ENCODE measurements at places on chromosomes 6 and 20.
A peak's percentile ranks its signal among the peaks of the same experiment; 100 is the strongest.

DNA sequence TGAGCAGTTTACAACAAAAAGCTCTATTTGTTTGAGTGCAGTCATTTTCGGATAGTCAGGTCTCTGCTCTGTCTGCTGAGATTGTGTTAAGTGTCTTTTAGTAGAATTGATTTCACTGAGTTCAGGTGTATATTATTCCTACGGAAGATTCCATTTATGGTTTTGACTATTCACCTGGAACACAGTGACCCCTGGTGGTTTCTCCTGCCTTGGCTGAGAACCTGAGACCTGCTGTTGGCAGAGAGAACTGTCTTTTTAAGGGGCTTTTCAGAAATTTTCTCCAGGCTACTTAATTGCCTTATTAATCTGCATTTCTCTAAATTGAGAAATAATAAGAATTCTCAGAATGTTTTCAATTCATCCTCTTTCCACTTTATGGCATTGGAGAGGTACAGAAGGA is 508.0 kb downstream of the TBC1D32 start:
- DNase-seq, result peak; percentile 25

- DNase-seq, result no peak
Observed at GRCh38 chr6:23529902-23530301, 596.1 kb upstream of the NRSN1 start.

DNA sequence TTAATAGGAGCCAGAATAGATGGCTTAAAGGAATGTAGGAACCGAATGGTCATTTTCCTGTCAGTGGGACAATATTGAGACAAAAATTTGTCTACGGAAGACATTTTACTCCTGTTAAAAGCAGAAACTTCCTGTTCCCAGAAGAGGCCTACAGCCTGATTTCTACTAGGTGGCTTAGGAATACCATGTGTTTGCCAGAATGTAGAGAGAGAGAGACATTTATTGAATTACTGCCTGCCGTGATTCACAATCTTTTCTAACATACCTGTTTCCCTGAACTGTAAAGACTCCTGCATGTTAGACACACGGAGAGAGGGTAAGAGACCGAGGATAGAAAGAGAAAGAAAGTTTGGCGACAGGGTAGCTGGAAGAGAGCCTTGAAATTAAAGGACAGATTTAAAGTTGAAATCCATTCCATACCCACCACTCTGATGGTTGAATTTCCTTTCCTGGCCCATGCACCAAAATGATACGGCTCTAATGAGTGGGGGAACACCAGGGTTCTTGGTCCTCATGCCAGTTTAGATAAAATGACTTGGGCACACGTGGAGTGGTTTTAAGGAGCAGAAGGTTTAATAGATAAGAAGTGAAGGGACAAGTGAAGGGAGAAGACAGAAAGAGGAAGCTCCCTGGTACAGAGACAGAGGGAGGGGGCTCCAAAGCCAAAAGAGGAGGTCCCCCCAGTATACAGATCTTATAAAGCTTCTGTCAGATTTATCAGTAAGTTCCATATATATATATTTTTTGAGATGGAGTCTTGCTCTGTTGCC is 22.5 kb downstream of the NCOA3 start:
- no peak for DNase-seq

GRCh38 chr6:157158897-157159296 is 164.4 kb downstream of the TMEM242 start:
- DNase-seq, result no peak

- DNase-seq, result no peak
Observed at GRCh38 chr6:31171931-31172905, 1.7 kb upstream of the POU5F1 start.
